Stimulated activated CD8-positive, alpha-beta memory T cell treated with anti-CD3 and anti-CD28 coated beads, Interleukin-4, amount 100 ng/mL, for 48 hours (primary cell): ENCODE measurements at places on chromosomes 1 and 21.

DNA sequence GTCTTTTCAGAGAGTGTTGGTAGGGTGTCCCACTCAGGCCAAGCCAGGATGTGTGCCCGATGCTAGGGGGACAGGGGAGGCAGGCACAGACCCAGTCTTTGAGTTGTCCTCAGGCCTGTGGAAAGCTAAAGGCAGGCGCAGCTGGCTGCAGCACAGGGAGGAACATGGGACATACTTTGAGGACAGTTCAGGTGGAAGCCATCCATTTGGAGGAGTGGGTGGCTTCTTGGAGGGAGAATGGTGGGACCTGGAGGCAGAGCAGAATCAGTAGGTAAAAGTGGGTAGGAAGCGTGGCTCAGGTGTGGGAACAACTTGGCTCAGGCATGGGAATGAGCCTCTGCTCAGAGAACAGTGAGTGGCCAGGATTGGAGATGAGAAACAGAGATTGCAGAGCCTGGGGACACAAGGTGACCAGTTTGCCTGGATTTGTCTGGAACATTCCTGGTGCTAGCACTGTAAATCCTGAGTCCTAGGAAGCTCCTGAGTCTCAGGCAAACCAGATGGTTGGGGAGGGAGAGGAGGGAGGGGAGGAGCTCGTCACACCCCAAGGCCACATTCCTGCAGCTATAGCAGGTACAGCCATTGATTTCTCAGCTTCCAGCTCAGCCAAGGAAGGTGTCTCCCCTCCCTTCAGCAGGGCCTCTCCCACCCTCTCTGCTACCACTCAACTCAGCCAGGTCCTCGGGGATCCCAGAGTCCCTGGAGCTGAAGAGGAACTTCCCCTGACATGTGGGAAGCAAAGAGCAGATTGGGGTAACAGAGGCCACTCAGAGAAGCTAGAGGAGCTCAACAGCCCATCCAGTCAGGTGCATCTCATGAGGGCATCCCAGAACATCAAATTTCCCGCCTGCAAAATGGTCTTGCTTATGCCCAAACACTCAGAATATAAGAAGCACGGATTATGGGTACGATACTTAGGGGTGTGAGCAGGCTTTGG lies 65.2 kb upstream of the TINAGL1 start:
- no peak for DNase-seq

GRCh38 chr1:22472596-22472995 lies 20.9 kb downstream of the ZBTB40 start:
- no peak for DNase-seq

DNA sequence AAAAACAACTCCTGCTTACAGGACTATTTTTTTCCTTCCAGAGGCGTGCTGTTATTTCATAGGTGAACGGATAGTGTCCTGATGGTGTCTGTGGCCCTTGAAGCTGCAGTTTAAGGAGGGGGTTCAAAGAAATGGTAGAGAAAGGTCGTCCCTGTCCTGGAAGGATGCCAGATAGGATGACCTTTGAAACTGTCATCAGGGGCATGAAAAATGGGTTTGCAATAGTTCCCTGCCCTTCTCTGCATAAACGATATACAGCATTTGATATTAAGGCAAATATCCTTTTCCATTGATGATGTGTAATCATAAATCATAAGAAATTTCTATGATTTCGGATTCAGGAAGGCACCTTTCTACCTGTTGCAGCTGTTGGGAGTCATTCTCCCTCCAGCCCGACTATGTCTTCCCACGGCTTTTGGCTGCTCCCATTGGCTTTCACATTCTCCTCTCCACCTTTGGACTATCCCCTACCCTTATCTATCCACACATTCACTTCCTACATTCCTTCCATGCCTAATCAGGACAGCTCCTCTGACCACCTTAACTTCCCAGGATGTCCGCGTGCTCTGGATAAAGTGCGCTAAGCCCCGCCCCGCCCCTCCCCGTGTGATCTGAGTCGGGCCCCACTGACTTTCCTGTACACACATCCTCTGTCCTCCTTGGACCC lies 209.8 kb downstream of the DISC1 start:
- DNase-seq = no peak

DNA sequence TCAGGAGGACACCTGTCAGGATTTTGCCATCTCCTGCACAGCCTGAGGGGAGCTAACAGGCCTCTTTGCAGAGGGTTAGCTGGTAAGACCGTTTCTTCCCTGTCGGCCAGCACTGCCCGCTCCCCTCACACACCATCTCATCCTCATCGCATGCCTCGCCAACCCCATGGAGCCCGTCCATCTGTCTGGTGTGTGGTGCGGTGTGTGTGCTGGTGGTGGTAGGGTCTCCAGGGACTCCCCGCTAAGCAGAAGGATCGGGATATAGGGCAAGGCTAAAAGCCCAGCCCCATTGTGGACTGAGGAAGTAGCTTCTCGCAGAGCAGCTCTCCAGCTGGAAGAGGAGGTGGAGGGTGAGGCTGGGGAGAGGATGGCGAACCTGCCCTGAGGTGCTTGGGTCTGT lies 6.8 kb upstream of the SFN start:
- DNase-seq = no peak
